Stimulated activated CD4-positive, alpha-beta T cell treated with anti-CD3 and anti-CD28 coated beads, Interleukin-1b, Interleukin-23, amount 100 ng/mL, for 1 hour (primary cell): ENCODE measurements at places on chromosomes 5 and 9.

DNA sequence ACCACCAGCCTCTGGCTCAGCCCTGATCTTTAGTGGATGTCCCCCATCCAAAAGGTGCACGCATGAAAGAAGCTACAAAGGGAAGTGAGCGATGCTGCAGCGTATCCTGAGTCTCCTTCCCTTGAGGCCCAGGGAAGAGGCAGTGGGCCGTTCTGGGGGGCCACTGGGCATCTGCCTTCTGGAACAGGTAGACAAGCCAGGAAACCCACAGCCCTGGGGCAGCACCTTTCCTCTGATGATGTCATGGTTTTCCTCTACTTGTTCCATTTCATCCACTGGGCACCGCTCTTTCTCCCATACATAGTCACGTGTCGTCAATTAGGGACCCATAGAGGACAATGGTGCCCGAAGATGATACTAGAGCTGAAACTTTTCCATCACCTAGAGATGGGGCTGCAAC, 194.0 kb upstream of the IRX1 start:
- no peak for DNase-seq

GRCh38 chr9:130830231-130830760, 4.8 kb upstream of the ABL1 start:
- DNase-seq: no peak

DNA sequence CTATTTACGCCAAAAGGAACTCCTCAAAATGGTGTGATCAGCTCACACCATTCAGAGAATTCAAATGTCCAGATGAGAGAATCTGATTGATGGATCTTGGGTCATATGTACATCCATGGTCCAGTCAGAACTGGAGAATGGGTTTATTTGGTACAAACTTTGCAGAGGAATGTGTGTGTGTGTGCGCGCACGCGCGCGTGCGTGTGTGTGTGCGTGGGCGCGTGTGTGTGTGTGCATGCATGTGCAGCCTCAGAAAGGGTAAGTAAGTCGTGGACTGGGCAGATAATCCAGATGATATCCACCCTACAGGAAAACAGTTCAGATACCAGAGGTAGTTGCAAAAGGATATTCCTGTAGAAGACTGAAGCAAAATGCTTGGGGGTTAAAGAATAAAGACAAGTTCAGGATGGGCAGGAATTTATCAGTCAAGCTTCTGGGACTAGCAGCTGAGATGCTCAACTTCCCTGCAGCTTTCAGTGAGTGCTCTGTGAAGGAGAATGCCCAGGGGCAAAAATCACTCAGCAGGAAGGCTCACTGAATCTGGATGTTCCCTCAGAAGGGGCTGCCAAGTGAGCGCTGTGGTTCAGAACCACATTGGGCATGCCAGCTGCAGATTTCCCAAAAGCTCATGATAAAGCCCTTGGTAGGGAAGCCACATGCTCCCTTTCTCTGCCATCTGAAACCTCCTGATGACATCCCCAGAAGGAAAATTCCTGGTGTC, 440.5 kb upstream of the SGCD start:
- no peak for DNase-seq

- no peak for DNase-seq
These were observed 331.5 kb downstream of the ARHGEF28 start for GRCh38 chr5:73957397-73958001.

GRCh38 chr5:6910950-6911349, 197.7 kb downstream of the TENT4A start:
- no peak for DNase-seq

GRCh38 chr9:96493757-96494156, 43.8 kb downstream of the HABP4 start:
- DNase-seq: no peak

GRCh38 chr9:124020520-124021384, 9.2 kb downstream of the LHX2 start:
- DNase-seq: no peak

- no peak for DNase-seq
These were observed 344.8 kb downstream of the DEPDC1B start for GRCh38 chr5:60355181-60355580.

- no peak for DNase-seq
These were observed 136.7 kb downstream of the GCNT1 start for GRCh38 chr9:76595645-76596044.

- no peak for DNase-seq
These were observed 12.6 kb downstream of the TRIO start for GRCh38 chr5:14155739-14156138.

GRCh38 chr9:70263421-70263820, 4.6 kb downstream of the SMC5 start:
- DNase-seq: no peak

- DNase-seq: no peak
These were observed 88.2 kb downstream of the NREP start for GRCh38 chr5:111668477-111669414.

DNA sequence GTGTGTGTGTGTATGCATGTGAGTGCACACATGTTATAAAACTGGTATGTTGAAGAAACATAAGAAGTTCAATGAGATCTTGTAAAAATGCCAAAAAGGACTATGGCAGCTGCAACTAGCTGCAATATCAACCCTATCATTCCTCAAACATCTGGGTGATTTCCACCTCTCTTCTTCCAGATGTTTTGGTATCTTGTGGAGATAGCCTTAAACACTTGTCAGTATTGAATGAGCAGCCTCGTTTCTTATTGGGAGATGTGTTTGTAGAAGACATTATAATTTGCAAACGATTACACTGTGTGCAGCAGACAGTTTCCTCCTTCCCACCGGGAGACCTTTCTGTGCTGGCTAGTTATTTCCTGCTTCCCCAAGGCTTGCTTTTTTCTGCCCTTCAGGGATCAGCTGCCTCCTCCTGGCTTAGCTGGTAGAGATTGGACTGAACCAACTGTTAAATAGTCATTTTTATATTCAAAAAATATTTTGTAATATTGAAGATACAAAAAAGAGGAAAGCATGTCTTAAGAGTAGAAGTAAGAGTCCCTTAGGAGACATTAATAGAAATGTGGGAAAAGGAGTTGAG, 168.4 kb upstream of the MPDZ start:
- DNase-seq: no peak

DNA sequence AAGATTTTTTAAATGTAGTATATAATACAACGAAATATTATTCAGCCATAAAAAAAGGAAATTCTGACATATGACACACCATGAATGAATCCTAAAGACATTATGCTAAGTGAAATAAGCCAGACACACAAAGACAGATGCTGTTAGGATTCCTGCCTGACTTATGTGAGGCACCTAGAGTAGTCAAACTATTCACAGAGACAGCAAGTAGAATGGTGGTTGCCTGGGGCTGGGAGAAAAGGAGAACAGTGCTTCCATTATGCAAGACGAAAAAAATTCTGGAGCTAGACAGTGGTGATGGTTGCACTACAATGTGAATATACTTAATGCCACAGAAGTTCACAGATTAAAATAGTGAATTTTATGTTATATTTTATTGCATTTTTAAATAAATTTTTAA, 66.8 kb downstream of the SPOCK1 start:
- DNase-seq: no peak

DNA sequence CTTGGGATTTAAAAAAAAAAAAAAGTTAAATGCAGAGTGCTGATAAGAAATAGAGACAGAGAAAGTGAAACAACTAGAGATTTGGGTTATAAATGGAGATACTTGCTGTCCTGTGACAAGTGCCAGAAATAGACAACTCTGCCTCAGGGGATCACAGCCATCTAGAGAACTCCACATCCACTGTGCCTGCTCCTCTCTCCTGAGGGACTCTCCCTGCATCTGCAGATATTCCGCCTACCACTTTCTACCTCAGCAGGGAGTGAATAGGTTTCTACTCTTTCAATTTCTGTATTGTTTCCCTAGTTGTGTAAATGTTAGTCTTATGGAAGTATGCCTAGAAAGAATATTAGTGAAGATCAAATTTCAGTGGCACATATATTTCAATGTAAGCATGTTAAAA, 307.2 kb downstream of the HTR1A start:
- no peak for DNase-seq

DNA sequence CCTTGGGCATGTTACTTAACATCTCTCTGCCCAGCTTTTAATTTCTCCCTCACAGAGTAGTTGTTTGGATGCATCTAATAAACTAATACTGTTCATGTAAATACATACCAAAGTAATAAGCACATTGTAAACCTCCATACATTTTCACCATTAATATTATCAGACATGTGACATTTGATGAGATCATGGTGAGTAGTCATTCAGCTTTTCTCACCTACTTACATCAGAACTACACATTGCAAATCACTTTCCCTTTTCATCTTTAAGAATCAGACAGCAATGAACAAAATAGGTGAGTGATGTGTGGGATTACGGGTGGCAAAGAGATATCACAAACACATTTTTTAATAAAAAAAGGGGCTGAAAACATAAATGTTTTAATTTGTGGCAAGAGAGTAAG, 89.3 kb downstream of the JAKMIP2 start:
- DNase-seq: no peak

GRCh38 chr9:3241290-3241689, 284.5 kb downstream of the RFX3 start:
- no peak for DNase-seq

GRCh38 chr9:93830606-93831005, 124.5 kb downstream of the BARX1 start:
- DNase-seq: no peak

GRCh38 chr9:18488886-18489285, 14.9 kb downstream of the ADAMTSL1 start:
- DNase-seq: no peak

GRCh38 chr5:136526791-136527190, 161.4 kb upstream of the TRPC7 start:
- DNase-seq: no peak

GRCh38 chr9:38708759-38709158, 11.2 kb downstream of the FAM240B start:
- no peak for DNase-seq

DNA sequence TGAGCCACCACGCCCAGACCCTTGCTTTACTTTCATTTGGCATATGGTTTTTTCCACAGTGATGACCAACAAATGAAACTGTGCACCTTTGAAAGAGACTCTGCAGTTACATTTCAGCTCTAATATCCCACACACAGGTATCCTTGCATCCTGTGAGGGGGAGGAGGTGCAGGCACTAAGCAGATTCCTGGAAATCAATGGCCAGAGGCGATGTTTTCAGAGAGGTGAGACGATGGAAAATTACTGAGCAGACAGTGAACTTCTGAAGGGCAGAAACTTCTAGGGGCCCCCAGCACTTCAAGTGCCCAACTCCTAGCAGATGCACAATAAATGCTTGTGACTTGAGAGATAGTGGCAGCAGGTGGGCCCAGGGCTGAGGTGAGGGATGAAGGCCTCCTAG, 29.8 kb upstream of the GNE start:
- DNase-seq: no peak

- no peak for DNase-seq
These were observed 42.9 kb upstream of the MEF2C start for GRCh38 chr5:88925692-88926490.

- no peak for DNase-seq
These were observed 56.9 kb upstream of the MTMR12 start for GRCh38 chr5:32369542-32370155.

- no peak for DNase-seq
These were observed 53.7 kb upstream of the GDNF start for GRCh38 chr5:37893434-37894134.

GRCh38 chr5:159123700-159124099, 24.0 kb upstream of the EBF1 start:
- no peak for DNase-seq

- no peak for DNase-seq
These were observed 5.1 kb downstream of the CCDC180 start for GRCh38 chr9:97312556-97312955.

DNA sequence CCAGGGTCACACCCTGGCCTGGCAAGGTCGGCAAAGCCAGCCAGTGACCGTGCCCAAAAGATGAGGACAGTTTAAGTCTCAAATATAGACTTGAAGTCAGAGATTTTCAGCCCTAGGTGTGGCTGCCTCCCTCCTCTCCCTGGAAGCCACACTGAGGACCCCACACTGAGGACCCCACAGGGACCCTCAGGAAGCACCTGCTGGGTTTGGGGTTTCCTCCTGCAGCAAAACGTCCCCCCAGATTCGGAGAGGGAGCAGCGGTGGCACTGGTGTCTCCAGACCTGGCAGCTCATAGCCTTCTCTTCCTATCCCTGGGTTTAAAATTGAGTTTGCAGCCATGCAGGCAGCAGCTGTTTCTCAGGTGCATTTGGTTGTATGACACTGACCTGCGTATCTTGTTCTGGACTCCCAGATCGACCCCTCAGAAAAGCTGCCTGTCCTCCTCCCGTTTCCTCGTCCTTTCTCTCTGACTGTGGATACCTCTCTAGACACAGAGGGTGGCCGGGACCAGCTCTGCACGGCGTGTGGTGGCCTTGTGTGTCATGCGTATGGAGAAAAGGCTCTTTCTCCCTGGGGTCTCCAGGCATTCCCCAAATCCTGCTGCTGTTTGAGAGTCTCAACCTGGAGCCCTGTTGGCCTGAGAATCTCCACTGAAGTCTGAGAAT, 36.6 kb downstream of the MRPL36 start:
- no peak for DNase-seq

- DNase-seq: no peak
These were observed 58.1 kb downstream of the DMRT1 start for GRCh38 chr9:899440-900184.

GRCh38 chr9:36818965-36819870, 214.8 kb downstream of the PAX5 start:
- DNase-seq: no peak

- no peak for DNase-seq
These were observed 155.3 kb downstream of the MACROH2A1 start for GRCh38 chr5:135243556-135244285.

- no peak for DNase-seq
These were observed 102.5 kb upstream of the IFNK start for GRCh38 chr9:27421577-27421976.

DNA sequence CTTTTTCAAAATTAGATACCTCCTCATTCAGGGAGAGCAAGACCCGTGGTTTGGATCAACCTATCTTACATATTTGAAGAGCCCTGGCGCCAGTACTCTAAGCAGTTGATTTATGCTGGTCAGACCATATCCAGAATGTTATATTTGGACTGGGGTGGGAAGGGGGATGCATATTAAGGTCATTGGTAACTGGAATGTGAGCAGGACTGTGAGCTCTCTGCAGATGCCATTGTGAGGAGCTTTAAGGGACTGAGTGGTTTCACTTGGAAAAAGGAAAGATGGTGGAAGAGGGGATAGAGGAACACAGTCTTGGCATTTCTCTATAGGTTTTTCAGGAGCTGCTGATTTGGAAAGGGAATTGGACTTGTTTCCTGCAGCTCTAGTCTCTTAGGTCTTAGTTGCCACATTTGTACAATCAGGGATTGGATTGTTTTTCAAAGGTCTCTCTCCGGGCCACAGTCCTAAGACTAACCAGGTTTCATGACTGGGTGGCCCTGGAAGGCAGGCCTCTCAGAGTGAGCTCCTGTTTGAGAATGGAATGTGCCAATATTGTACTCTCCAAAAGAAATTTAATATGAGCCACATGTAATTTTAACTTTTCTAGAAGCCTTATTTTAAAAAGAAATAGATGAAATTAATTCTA, 25.8 kb upstream of the F2R start:
- DNase-seq: no peak
